ENCODE measurements at places on chromosomes 6 and 20. TPM values are rescaled to one million over a fixed set of nuclear protein-coding genes. Genes with fewer than 3 reads are reported as not detected.

DNA sequence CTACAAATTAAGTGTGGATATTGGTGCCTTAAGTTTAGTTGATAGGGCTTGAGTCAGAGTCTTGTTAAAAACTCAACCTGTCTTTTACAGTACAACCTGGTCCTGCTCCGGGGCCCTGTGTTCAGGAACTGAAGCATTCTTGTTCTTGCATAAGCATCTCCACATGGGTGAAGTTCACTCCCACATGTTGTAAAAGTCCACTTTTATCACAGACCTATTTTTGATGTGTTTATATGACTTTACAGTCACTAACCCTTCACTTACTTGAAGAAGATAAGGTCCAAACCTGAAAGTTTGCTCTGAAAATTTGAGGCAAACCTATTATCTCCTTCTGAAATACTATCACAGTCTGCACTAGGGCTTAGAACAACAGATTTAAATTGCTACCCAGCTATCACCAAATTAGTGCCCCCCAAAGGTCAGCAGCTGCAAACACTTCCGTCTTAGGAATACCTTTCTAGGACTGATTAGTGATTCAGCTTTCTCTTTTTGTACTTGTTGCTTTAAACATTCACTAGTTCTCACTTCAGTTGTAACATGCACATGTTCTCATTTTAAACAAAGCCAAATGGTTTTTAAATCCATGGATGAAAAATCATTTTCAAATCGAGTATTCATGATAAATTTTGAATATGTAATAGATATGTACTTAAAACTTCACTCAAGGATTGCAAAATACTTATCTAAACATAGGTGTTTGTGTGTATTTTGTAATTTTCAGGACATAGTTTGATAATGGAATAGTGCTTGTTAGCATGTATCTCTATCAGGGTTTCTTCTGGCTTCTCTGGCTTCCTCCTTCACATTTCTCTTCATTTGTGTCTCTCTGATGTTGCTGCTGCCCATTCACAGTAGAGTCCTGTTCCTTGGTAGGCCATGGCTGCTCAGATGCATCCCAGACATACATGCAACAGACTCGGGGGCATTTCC, 469.8 kb upstream of the SOX4 start:
- H3K4me1 ChIP-seq: no peaks in the 10 kb centered on the region
- H3K36me3 ChIP-seq: no peaks in the 10 kb centered on the region
- no peak for DNase-seq
- no peaks in the 10 kb centered on the region for H3K27me3 ChIP-seq
- no peak overlapping the region for H3K27ac ChIP-seq

GRCh38 chr20:34084227-34084923, 27.7 kb downstream of the EIF2S2 start:
- no peak for DNase-seq
- H3K27me3 ChIP-seq: no peaks in the 10 kb centered on the region
- H3K4me3 ChIP-seq: no peak overlapping the region
- peaks cover 62% of the 10 kb centered on the region for H3K36me3 ChIP-seq

- no peak for DNase-seq
- H3K4me3 ChIP-seq: no peak overlapping the region
- H3K4me1 ChIP-seq: no peaks in the 10 kb centered on the region
- no peaks in the 10 kb centered on the region for H3K36me3 ChIP-seq
- no peak overlapping the region for H3K27ac ChIP-seq
- no peaks in the 10 kb centered on the region for H3K27me3 ChIP-seq
Observed at GRCh38 chr6:96749891-96750290, 87.4 kb downstream of the GPR63 start.

DNA sequence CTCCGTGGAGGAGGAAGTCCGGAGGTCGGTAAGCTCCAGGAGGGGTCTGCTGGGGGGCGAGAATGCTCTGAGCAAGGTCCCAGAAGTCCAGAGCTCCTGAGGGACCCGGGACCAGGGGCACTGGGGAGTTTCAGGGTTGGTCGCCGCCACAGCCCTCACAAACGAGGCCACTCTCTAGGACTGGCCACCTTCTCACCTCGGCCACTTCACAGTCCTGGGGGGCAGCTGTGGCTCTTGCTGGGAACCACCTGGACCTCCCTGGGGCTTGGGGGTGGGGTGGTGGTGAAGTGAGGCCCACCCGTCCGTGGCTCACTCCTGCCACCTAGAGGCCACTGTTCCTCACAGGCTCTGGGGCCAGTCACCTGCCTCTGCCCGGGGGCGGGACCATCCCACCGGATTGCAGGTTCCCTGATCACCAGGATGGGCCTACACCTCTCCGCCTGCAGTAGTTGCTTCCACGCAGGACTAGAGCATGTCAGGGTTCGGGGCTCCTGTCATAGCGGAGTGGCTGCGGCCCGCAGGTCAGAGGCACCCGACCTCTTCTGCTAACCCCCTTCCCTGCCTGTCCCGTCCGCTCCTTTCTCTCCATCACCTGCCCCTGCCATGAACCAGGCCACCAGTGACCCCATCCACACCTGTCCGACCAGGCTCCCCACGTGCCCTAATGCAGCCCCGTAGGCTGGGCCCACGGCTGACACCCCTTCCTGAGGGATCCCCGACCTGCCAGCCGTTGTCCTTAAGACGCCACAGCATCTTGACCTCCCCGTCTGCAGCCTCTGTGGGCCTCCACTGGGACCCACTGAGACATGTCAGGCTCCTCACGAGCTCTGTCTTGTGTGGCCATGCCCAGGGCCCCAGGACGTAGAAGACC, 5.1 kb upstream of the TCEA2 start:
- peak; percentile 87 for DNase-seq
- H3K36me3 ChIP-seq: no peaks in the 10 kb centered on the region
- no peak overlapping the region for H3K4me3 ChIP-seq
- H3K27ac ChIP-seq: no peak overlapping the region

- no peaks in the 10 kb centered on the region for H3K36me3 ChIP-seq
- no peak overlapping the region for H3K4me3 ChIP-seq
- no peak overlapping the region for H3K27ac ChIP-seq
- no peak for DNase-seq
Observed at GRCh38 chr20:18851629-18852028, 38.0 kb downstream of the SCP2D1 start.

GRCh38 chr6:28425944-28426541, 17.2 kb downstream of the ZSCAN23 start:
- no peaks in the 10 kb centered on the region for H3K36me3 ChIP-seq
- H3K4me3 ChIP-seq: no peak overlapping the region
- DNase-seq: no peak
- H3K4me1 ChIP-seq: no peaks in the 10 kb centered on the region
- no peak overlapping the region for H3K27ac ChIP-seq

DNA sequence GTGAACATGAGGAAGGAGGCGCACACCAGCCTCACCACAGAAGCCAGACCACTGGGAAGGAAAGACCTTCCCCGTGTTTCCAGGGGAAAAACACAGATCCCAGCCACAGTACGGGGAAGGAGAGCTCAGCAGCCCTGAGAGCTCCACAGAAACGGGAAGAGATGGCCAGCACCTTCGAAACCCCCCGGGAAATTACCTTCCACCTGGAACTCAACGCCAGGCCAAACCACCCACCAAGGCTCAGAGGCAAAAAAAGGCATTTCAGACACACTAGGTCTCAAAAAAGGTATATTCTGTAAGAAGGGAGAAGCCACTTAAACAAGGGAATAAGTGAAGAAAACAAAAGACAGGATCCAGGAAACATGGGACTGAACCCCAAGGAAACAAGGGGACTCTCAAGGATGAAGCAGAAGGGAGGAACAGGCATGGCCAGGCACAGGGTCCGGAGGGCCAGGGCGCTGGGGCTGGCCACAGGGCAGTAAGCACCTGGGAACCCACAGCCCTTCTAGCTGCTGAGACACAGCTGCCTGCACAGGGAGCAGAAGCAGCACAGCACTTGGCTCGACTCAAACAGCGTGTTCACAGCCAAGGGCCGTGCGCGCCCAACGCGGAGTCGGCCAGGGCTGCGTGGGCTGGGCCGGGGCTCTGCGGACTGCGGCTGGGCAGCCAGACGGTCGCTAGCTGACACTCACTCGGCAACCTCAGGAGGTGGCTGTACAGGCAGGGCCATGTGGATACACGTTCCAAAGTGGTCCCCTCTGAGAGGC, 44.6 kb downstream of the TAF4 start:
- no peaks in the 10 kb centered on the region for H3K27me3 ChIP-seq
- no peak overlapping the region for H3K27ac ChIP-seq
- no peak overlapping the region for H3K4me3 ChIP-seq
- no peak for DNase-seq
- no peaks in the 10 kb centered on the region for H3K36me3 ChIP-seq

- no peak overlapping the region for H3K27ac ChIP-seq
- no peaks in the 10 kb centered on the region for H3K27me3 ChIP-seq
- no peaks in the 10 kb centered on the region for H3K4me1 ChIP-seq
- H3K4me3 ChIP-seq: no peak overlapping the region
- no peak for DNase-seq
Observed at GRCh38 chr6:16812993-16813392, 51.7 kb upstream of the ATXN1 start.

GRCh38 chr6:137688230-137688971, 178.7 kb upstream of the TNFAIP3 start:
- DNase-seq: no peak
- H3K4me3 ChIP-seq: no peak overlapping the region
- no peaks in the 10 kb centered on the region for H3K27me3 ChIP-seq
- no peaks in the 10 kb centered on the region for H3K4me1 ChIP-seq
- no peaks in the 10 kb centered on the region for H3K36me3 ChIP-seq

- no peaks in the 10 kb centered on the region for H3K27me3 ChIP-seq
- H3K36me3 ChIP-seq: no peaks in the 10 kb centered on the region
- H3K4me1 ChIP-seq: no peaks in the 10 kb centered on the region
- no peak for DNase-seq
Observed at GRCh38 chr20:14069796-14070195, 74.5 kb downstream of the MACROD2 start.

DNA sequence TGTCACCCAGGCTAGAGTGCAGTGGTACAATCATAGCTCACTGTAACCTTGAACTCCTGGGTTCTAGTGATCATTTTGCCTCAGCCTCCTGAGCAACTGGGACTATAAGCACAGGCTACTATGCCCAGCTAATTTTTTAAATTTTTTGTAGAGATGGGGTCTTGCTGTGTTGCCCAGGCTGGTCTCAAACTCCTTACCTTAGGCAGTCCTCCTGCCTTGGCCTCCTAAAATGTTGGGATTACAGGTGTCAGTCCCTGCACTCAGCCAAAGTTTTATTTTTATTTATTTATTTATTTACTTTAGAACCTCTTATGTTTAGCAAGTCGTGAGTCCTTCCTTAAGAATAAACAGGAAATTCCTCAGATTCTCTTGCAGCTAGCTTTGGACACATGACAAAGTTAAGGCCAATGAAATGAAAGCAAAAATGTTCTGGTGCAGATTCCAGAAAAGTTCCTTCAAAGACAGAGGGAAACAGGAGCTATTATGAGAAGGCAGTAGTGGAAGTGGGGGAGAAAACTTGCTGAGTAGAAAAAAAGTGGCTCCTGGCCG, 19.1 kb downstream of the PIM1 start:
- H3K4me1 ChIP-seq: peaks cover 62% of the 10 kb centered on the region
- no peak overlapping the region for H3K4me3 ChIP-seq
- DNase-seq: no peak
- H3K36me3 ChIP-seq: no peaks in the 10 kb centered on the region
- no peaks in the 10 kb centered on the region for H3K27me3 ChIP-seq

- H3K4me1 ChIP-seq: peaks cover 72% of the 10 kb centered on the region
- peak; percentile 36 for DNase-seq
- H3K36me3 ChIP-seq: peaks cover 28% of the 10 kb centered on the region
- H3K27me3 ChIP-seq: no peaks in the 10 kb centered on the region
- peak overlapping the region; percentile 45 for H3K27ac ChIP-seq
Observed at GRCh38 chr6:158813032-158813431, 6.1 kb downstream of the EZR start.

DNA sequence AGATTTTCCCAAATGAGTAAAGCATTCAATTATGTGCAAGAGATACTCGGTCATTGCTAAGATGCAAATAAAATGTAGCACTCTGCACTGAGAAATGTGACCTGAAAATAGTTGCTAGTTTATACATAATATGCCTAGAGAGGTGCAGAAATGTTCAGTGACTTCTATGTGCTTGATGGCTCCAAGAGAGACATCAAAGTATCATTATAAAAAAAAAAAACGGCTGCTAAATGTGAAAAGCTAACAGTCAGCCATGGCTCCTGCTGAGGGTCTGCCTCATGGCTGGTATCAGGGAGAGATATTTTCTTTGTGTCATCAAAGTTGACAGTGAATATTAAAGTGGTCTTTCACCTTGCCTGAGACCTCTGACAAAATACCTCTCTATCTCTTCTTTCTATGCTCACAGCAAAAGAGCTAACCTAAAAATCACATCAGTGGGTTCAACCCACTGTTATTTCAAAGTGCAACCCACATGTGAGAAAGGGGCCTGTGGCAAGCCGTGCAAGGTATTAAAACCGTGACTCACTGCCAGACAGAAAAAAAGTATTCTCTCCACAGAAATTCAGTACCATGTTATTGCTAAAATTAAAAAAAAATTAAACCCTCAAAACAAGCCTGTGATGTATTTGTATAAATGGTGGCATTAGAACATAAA, 259.0 kb downstream of the HIVEP2 start:
- H3K27ac ChIP-seq: no peak overlapping the region
- DNase-seq: no peak
- H3K4me3 ChIP-seq: no peak overlapping the region
- H3K27me3 ChIP-seq: no peaks in the 10 kb centered on the region
- H3K4me1 ChIP-seq: no peaks in the 10 kb centered on the region
- H3K36me3 ChIP-seq: no peaks in the 10 kb centered on the region

- H3K27me3 ChIP-seq: no peaks in the 10 kb centered on the region
- peaks cover 5% of the 10 kb centered on the region for H3K4me1 ChIP-seq
- no peak overlapping the region for H3K27ac ChIP-seq
- DNase-seq: no peak
Observed at GRCh38 chr6:134031696-134032255, 20.6 kb downstream of the SLC2A12 start.

DNA sequence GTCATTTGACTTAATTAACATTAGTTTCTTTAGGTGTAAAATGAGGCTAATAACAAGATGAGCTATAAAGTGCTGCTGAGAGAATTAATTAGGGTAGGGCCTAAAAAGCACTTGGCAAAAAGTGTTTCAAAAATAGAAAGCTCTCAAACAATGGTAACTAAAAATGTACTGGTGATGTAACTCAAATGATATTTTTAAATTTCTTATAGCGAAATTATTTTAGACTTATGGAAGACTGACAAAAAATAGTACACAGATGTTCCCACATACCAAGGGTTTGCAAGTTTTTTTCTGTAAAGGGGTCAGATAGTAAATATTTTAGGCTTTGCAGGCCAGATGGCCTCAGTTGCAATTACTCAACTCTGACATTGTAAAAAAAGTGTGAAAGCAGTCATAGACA, 190.7 kb upstream of the UFL1 start:
- H3K36me3 ChIP-seq: no peaks in the 10 kb centered on the region
- H3K4me1 ChIP-seq: no peaks in the 10 kb centered on the region
- DNase-seq: no peak

The ATP6V1G2 gene
- 1.0 TPM for total RNA-seq

The BTNL2 gene
- not detected for total RNA-seq

The ERVFRD-1 gene
- total RNA-seq: not detected

The TRIM10 gene
- total RNA-seq: not detected

The HBS1L gene
- 80.1 TPM for total RNA-seq

The IP6K3 gene
- not detected for total RNA-seq

The PACSIN1 gene
- 6.6 TPM for total RNA-seq

Data from natural killer cell (primary cell).